ENCODE measurements at places on chromosomes 1 and 21.

DNA sequence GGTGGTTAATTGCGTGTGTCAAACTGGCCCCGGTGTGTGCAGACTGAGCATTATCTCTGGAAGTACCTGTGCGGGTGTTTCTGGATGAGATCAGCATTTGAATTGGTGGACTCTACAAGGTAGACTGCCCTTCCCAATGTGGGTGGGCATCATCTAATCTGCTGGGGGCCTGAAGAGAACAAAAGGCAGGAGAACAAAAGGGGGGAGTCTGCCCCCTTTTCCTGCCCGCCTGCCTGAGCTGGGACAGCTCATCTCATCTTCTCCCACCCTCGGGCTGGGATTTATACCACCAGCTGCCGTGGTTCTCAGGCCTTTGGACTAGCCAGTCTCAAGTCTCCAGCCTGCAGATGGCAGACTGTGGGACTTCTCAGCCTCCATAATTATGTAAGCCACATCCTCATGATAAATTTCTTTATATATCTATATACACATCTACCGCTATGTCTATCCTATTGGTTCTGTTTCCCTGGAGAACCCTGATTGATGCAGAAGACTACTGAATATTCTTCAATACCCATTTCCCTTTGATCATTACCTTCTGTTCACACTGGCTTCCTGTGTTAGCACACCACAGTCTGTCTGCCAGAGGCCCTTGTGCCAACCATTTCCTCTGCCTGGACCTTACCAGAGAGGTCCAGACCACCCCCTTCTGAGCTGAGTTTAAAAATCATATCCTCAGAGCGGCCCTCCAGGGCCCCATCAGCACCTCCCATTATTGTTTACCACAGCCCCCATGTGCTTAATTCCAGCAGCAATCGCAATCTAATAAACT, 25.2 kb downstream of the RCAN1 start:
- no peak for DNase-seq

DNA sequence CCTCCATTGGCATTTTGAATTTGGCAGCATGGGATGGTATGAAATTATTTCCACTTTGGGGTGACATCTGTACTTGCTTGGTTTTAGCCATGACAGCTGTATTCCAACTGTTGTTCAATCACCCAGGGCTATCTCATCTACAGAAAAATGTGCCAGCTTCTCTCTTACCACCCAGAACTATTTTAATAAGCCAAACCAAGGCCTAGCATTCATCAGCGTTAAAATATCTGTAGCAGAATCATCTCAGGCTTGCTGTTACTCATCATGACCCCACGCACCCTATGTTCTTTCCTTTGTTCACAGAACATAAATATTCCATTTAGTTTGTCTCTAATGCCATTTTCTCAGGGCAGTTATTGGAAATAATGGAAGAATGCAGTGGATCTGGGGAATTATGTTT, 49.8 kb downstream of the GIPC2 start:
- DNase-seq, result no peak

- no peak for DNase-seq
These were observed 356.1 kb downstream of the OMA1 start for GRCh38 chr1:58190267-58190988.

- peak; percentile 85 for DNase-seq
These were observed 115.7 kb upstream of the IPO9 start for GRCh38 chr1:201713086-201713810.

DNA sequence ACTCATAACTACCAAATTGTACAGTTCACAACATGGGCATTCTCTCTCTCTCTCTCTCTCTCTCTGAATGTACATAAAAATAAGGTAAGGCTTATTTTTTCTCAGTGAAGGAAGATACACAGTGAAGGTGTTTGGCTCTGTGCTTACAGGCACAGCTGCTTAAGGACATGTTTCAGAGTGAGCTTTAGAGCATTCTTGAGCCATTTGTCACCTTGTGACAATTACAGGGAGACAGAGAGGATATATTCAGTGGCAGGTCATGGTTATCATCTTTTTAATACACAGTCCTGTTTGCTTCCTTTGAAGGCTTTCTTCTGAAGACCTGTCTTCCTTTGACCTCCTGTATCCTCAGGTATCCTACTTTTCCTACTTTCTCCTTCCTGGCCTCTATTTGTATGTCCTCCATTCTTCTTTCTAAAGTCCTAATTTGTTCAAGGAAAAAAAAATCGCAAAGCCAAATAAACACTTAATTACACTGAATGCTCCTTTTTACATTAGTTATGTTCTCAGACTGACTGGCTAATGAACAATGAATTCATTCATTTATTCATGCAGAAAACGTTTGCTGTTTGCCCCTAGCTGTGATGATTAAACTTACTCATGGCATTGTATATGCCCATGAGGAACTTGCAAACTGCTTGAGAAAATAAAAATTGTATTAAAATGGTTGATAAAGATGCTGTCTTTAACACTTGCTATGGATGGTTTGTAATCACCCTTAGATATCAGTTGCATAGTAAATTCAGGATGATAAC, 33.4 kb downstream of the HSD17B7 start:
- DNase-seq, result no peak

DNA sequence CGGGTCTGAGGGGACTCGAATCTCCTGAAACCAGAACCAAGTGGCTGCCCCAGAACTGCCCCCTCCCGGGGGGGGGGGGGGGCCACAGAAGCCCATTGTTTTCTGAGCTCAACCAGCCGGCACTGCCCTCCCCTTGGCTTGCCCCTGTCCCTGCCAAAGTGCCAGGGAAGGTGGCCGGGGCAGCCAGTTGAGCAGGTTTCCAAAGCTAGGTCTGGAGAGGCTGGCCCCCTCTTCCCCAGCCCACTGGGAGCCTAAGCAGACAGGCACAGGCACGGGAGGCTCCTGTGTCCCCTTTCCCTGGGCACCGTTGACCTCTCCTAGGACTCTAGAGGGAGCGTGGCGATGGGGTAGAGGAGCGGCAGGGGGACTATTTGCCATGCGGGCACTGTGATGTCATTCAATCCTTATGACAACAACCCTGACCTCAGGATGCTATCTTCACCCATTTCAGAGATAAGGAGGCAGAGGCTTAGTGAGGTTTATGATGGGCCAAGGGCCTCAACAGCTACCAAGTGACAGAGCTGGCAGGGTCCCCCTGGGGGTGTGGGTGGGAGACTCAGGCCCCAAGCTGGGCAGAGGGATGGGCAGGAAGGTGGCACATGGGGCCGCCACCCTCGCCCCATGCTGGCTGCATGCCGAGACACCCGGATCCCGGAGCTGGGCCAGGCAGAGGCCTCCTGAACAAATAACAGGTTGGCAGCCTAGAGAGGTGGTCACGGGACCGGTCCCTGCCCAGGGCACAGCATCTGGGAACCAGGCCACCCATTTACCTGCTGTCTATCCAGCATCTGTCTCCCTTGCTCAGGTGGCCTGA, 35.0 kb downstream of the RAP1GAP start:
- DNase-seq, result no peak

GRCh38 chr21:45596704-45597318, 46.7 kb upstream of the PCBP3 start:
- peak; percentile 33 for DNase-seq

DNA sequence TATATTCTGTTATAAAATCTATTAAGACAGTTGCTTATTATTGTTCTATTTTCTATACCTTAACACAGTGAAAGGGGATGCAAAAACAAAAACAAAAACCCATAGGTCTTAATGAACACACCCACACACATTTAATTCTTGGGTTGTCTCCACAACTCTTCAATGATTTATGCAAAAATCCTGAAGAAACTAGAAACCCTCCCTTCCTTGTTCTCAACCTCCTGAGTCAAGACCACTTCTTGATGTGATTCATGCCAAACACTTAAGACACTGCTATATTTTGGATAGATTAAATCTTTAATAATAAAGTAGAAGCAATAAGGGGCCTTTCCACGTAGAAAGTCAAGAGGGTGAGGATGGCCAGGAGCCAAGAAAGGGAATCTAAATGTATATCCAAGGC, 23.4 kb downstream of the SCAF4 start:
- DNase-seq, result no peak

GRCh38 chr1:220727519-220727918, 20.6 kb upstream of the MTARC2 start:
- no peak for DNase-seq

- DNase-seq, result no peak
These were observed 65.3 kb downstream of the SUSD4 start for GRCh38 chr1:223298701-223299100.

DNA sequence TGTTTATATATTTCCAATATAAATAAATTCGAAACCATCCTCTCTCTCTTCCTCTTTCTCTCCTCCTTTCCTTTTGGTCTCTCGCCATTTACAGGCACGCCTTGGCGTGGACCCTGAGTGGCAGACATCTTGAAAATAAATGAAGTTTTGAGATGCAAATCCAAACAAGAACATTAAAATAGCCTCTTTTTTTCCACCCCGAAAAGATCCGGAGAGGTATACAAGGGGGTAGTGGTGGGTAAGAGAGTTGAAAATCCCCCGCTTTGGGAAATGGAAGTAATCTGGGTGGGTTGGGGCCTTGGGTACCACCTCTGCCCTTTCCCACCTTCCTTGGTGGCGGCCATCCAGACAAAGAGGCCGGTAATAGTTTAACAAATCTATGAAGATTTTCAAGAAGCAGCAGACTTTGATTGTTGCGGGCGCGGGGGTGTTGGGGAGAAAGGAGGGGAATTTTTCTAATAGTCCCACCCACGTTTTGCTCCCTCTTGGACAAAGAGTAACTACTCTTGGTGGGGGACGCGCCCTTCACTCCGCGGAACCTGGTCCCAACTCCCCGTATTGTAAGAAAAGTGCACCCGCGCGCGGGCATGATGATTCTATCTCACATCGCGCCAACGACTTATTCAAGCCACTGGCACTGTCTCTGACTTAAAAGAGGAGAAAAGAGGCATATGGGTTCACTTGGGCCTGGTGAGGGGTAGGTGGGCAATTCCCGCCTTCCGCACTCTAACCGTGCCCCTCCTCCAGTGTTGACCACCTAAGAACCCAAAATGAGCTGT, 4.0 kb upstream of the FOXD3 start:
- DNase-seq, result no peak

GRCh38 chr1:157085421-157085820, 14.2 kb downstream of the ETV3L start:
- no peak for DNase-seq

DNA sequence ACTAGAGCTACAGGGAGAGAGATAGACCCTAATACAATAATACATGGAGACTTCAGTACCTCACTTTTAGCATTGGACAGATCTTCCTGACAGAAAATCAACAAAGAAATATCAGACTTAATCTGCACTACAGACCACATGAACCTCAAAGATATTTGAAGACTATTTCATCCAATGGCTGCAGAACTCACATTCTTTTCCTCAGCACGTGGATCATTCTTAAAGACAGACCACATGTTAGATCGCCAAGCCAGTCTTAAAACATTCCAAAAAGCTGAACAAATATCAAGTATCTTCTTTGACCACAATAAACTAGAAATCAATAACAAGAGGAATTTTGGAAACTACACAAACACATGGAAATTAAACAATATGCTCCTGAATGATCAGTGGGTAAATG, 576.0 kb downstream of the KIF26B start:
- no peak for DNase-seq

DNA sequence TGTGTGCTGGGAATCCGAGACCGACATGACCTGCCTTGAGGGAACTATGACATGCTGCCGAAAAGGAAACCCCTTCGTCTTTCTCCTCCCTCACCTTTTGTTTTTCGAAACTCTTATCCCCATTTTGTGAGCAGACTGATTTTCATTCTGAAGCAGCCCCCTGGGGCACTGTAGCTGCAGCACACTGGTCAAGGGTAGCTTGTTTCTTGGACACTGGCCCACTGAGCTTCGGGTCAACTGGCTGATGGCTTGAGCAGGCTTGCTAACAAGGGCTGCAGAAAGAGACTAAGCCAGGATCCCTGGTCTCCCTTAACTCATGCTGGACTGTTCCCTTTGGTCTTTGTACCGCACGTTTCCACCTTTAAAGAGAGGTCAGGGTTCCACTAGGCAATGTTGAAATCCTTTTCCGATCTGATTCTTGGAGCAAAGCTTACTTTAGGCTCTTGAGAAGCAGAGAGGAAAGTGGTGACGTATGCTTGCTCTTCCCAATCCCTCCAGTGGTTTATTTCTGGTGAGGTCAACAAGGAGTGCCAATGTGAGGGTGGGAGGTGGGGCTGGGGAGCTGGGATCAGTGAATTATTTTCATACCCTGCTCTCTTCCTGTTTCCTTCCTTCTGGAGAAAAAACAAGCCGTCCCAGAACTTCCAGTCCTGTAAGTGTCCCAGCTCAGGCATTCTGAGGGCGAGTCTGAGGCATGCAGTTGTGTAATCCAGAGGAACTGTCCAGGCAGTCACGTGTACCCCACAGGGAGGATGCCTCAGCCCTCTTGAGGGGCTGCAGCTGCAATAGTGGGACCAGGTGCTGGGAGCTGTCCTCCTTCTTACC, 7.6 kb downstream of the CYP4B1 start:
- no peak for DNase-seq
